Renal cortical epithelial cell (primary cell): ENCODE measurements at places on chromosomes 2 and 18.
A peak's percentile ranks its signal among the peaks of the same experiment; 100 is the strongest.

- no peak for DNase-seq
Measured at GRCh38 chr2:190794790-190795189, 85.8 kb upstream of the GLS start.

GRCh38 chr2:200348897-200349563, 42.5 kb downstream of the SPATS2L start:
- DNase-seq: no peak

GRCh38 chr2:182186132-182186735, 200.6 kb downstream of the PPP1R1C start:
- peak; percentile 41 for DNase-seq

DNA sequence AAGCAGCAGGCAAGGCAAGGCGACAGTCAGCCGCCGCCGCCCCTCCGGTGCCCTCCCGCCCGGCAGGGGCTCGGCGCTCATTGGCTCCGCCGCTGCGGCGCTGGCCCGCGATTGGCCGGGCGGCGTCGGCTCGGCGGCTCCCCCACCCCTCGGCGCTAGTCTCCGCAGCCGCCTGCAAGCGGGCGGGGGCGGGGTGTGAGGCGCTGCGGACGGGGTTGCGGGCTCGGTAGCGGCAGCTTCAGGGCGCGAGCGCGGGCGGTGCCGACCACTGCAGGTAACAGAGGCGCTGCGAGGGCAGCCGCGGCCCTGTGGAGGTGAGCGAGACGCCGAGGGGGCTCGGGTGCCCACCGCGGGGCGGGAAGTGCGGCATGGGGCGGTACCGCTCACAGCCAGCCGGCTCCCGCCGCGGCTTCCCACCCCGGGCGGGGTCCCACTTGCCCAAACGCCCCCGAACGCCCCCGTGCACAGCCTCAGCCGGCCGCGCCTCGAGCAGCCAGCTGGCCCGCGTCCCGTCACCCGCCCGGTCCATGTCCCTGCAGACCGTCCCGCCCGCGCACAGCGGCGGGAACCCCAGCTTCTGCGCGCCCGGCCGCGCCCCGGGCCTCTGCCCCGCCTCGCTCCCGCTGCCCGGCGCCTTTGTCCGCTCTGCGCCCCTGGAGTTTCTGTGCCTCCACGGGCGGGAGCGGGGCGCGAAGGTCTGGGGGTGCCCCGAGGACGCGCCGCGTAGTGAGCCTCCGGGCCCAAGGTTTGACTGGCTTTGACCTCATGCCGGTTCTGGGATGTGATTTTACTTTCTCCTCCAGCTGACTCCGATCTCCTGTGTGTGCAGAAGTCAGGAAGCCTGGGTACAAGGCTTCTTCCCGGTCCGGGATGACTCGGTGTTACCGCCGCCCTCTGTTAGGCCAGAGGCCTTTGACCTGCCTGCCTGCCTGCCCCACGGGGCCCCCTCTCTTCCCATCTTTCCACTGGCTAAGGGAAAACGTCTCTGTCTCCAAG, at the start of gene SANBR:
Gene SANBR, plus strand, starts transcription at position 158 of the 996 bp plus-strand sequence. CDS start 4,480 bp downstream, outside the sequence.
- DNase-seq: peak; percentile 47

- DNase-seq: peak; percentile 75
Measured at GRCh38 chr2:104866883-104867812, 13.2 kb downstream of the POU3F3 start.

DNA sequence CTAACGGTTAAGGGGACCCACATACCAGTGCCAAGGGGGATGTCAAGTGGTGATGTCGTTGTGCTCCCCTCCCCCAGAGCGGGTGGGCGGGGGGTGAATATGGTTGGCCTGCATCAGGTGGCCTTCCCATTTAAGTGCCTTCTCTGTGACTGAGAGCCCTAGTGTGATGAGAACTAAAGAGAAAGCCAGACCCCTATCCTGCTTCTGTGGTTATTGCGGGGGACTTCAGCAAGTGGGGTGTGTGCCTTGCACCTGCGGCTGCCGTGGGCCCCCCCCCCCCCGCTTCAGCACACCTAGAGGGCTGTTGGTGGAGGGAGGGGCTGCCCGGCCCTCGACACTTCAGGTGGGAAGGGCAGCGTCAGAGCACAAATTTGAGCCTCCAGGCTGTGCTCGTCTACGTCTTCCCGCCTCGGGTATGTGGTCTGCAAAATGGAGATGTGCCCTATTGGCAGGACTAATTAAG, 6.1 kb downstream of the CTDSP1 start:
- no peak for DNase-seq

DNA sequence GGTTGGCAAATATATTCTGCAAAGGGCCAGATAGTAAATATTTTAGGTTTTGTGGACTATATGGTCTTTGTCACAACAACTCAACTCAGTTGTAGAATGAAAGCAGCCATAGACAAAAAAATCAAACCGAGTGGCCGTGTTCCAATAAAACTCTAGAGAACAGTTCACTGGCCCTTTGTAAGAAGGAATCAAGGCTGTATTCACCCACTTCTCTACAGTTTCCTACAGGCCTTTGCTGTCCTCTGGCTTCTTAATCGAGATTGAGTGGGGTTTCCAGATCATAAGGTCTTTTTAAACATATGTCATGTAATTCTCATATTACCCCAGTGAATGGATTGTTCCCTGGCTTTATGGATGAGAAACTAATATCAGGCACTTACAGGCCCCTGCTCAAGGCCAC, 448.9 kb upstream of the ETAA1 start:
- no peak for DNase-seq

GRCh38 chr2:66573416-66573815, 138.5 kb downstream of the MEIS1 start:
- no peak for DNase-seq

GRCh38 chr18:5415031-5415430, 119.5 kb upstream of the ZBTB14 start:
- no peak for DNase-seq

DNA sequence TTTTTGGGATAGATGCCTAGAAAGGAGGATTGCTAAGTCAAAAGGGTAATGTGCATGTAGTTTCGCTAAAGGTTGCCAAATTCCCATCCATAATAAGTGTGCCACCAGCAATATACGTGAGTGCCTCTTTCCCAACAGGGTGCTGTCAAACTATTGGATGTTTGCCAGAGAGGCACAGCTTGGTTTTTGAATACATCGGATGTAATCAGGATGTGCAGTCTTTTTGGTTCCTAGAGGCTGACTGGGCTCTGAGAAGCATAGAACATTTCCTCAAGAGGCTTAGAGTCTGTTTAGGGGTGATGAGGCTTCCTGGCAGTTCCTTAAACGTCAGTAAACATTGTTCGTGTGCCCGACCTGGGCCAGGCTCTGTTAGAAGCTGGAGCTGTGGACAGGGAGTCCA, 28.0 kb downstream of the AGAP1 start:
- peak; percentile 36 for DNase-seq

GRCh38 chr2:25174192-25174861, 5.9 kb upstream of the POMC start:
- DNase-seq: no peak

GRCh38 chr18:74316257-74317170, 875 bp downstream of the C18orf63 start:
- DNase-seq: peak; percentile 94

GRCh38 chr2:74017223-74017622, 32.5 kb downstream of the TET3 start:
- no peak for DNase-seq

DNA sequence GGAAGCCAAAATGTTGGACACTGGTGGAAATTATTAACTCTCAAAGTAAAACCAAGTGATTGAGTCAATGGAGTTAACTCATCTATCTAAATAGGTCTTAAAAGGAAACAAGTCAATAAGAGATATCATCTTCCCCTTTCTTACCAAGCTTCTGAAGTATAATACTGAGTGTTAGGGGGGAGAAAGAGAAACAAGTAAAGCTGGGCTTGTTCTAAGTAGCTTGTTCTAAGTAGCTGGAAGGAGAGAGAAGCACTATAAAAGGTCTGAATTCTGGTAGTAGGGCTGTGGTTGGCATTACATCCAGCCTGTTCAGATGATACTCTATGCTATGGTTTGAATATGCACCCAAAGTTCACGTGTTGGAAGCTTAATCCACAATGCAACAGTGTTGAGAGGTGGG, 26.8 kb downstream of the YES1 start:
- no peak for DNase-seq

DNA sequence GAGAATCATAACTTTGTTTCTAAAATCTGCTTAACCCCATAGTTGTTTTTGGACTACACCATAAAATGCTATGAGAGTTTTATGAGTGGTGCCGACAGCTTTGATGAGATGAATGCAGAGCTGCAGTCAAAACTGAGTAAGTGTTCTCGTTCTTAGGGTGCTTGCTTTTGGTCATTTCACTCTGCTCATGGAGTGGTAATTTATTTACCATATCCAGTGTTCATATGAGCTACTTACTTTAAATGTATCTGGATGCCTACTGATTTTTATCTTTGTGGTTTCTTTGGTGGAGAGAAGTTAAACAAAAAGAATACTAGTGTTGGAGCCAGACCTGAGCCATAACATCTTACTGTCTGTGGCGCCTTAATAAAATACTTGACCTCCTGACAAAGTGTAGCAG, 16.4 kb downstream of the NDC80 start:
- no peak for DNase-seq

DNA sequence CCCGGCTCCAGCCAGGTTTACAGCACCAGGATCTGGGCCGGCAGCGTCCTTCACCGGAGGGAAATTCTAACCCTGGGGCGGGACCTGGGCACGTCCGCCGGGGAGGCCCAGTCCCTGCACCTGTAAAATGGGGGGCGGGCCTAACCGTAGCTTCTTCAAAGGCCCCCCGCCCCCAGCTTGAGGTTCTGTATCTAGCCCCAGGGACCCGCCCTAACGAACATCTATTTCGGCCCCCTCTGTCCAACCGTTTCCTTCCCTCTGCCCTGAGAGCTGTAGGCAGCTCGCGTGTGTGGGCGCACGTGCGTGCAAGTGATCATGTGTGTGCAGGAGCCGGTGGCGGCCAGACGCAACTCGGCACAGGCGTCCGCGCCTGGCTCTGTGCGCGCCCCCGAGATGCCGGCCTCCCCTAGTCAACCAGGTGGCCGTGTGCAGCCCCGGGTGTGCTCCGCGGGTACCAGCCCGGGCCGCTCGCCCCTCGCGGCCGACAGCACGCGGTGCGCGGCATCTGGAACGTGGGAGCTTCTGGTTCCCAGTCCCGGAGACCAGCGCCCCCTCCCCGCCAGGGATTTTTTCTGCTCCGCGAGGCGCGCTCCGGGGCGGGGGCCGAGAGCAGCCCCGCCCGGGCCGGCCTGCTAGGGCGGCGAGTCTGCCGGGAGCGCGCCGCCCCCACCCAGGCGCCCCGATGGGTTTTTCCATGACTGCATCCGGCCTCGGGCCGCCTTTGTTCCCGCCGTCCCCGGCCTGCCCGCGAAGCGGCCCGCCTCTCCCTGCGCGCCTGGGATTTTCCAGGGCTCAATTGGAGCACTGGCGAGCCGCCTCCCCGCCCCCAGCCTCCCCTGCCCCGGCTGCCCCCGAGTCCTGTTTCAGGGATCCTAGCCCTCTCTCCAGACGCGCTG, 21.2 kb downstream of the TEX44 start:
- DNase-seq: peak; percentile 56

DNA sequence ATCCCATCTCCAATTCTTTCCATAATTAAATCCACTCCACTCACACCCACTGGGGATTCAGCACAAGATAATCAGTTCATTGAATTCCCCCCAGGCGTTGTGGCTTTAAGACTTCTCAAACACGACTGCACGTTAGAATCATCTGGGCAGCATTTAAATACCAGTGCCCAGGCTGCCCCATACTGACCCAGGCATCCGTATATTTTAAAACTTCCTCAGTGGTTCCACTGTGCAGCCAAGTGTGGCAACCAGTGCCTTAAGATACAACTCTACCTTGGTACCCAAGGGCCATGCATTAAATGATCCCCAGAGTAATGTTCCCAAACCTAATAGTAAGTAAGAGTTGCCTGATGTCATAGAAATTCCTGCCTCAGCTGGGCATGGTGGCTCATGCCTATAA, 54.3 kb upstream of the BZW1 start:
- DNase-seq: peak; percentile 65

- DNase-seq: peak; percentile 21
Measured at GRCh38 chr18:31741097-31741735, 19.5 kb downstream of the SLC25A52 start.

GRCh38 chr2:111244864-111245263, 124.2 kb downstream of the BCL2L11 start:
- DNase-seq: no peak

- DNase-seq: no peak
Measured at GRCh38 chr2:188016917-188017316, 274.8 kb upstream of the GULP1 start.

DNA sequence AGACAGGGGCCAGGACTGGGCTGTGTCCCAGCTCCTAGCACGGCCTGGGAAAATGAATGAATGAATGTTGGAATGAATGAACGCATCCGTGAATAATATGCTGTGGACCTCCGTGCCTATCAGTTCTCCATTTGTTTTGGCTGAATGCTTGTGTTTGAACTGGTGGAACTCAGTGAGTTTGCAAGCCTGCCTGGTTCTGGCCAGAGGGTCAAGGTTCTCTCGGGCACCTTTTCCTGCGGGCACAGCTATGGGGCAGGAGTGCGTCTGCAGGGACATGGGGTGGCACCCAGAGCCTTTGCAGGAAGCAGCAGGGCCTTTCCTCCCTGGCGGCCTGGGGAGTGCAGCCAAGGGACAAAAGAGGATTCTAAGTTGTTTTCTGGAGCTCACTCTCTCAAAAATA, 17.6 kb upstream of the PDIA6 start:
- DNase-seq: no peak

DNA sequence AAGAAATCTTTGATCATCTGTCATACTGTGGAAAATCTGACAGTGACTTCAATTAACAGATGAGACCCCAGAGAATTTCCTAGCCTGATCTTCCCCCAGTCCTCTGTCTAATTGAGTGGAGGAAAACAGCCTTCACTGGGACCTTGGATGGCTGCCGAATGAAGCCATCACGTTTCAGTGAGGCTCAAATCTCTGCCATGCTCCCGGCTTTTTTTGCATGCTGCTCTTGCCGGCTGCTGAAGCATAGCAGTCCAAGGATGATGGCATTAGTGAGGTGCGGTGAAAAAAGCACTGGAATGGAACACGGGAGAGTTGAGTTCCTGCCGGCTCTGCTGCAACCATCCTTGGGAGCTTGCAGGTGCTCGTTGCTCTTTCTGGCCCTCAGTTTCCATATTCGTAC, 430.5 kb downstream of the SLC4A3 start:
- DNase-seq: peak; percentile 53

DNA sequence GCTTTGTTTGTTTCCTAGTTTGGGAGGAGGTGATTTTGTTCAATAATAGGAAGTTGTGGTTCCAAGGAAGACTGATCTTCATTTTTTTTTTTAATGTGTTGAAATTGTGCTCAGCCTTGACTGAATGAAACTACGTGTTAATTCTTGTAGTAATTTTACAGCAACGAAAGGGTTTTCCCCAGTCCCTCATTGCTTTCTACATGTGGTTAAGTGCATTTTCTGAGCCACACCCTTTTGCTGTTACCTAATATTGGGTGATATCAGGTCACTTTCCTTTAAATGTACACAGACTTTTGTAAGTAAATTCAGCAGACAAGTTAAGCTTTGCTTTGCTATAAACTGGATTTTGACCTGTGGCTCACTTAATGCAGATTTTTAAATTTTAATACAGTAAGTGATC, 73.6 kb downstream of the OTX1 start:
- DNase-seq: peak; percentile 44

DNA sequence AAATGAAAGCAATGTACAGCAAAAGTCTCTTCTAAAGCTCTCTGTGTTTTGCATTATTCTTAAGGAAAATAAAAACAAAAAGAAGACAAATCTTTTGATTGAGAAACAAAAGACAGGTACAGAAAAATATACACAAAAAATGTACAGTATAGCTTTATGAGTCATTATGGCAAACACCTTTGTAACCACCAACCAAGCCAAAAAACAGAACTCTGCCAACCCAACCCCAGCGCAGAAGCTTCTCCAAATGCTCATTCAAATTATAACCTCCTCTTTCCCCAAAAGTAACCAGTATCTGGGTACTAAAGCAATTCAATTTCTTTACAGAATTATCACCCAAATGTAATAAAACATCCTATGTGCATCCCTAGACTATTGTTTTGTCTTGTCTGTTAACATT, 255.9 kb upstream of the STON1 start:
- DNase-seq: no peak
